Colonic mucosa (tissue), 4 donors: ENCODE measurements at places on chromosomes 13 and 19.

GRCh38 chr13:113776231-113777125 is 17.5 kb downstream of the TMEM255B start:
- DNase-seq, result no peak

DNA sequence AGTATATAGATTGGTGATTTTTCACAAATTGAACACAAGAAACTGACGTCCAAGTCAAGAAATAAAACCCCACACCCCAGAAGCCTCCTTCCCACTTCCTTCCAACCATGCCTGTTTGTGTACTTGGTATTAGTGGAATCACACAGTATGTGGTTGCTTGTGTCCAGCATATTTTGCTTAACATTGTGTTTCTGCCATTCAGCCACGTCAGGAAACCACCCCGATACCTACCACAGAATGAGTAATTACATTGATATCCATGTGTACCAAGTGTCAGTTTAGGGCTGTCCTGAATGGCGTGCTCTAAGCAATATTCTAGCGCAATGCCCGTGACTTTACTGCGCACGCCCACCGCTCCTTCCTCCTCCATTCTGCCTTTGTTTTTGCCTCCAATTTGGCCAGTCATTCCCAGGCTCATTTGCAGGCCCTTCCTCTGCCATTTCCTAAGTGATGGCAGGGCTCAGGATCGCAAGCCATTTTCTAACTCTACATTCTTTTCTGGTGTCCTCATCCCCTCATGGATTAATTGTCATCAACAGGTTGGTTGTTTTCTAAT is 25.9 kb upstream of the MPHOSPH8 start:
- DNase-seq, result no peak

DNA sequence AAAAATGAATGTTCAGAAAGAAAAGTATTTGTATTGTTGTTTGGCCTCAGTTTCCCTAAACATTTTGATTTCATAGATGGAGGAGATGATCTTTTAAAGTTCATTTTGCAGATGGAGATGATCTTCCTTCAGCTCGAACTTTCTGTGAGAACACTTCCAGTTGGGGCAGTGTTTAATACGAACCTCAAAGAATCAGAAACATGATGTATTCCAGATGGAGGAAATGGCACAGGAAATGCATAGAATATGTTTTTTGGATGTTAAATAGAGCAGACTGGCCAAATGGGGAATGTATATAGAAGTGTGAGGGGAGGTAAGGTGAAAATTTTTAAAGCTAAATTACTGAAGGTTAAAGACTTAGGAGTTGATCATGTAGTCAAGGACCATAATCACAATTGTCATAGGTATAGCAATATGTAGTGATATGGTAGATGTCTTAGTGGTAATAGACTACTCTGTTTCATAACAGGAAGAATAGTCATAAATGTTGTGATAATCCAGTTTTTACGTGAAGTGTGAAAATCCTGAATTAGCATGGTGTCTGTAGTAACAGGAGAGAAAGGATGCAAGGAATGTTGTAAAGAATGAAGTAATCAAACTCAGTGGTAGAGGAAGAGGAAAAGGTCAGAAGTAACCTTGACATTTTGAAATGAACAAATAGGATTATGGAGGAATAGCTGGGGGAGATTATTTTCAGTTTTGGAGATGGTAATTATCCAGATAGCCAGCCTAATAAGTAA is 5.1 kb downstream of the RAP2A start:
- DNase-seq, result no peak

- DNase-seq, result no peak
Measured at GRCh38 chr19:48740164-48740972, at the start of gene RASIP1. TSS of gene RASIP1 (minus strand) at chr19:48740610. CDS start at chr19:48740282, 328 bp downstream.

DNA sequence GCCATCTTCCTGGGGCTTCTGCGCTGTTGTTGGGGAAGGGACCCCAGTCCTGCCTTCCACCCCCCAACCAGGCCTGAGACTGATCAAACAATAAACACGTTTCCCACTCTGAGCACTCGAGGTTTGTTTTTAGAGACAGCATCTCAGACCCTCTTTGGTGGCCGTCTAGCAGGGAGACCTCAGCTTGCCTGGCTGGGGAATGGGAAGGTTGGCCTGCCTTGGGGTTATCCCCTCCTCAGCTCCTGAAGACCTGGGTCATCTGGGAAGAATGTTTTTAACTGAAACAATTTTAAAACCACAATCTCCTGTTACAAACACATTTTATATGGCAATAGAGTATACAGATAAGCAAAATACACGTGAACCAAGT is 2.0 kb downstream of the ZNF581 start:
- no peak for DNase-seq

GRCh38 chr13:40175639-40176038 is 490.8 kb downstream of the FOXO1 start:
- DNase-seq, result no peak

DNA sequence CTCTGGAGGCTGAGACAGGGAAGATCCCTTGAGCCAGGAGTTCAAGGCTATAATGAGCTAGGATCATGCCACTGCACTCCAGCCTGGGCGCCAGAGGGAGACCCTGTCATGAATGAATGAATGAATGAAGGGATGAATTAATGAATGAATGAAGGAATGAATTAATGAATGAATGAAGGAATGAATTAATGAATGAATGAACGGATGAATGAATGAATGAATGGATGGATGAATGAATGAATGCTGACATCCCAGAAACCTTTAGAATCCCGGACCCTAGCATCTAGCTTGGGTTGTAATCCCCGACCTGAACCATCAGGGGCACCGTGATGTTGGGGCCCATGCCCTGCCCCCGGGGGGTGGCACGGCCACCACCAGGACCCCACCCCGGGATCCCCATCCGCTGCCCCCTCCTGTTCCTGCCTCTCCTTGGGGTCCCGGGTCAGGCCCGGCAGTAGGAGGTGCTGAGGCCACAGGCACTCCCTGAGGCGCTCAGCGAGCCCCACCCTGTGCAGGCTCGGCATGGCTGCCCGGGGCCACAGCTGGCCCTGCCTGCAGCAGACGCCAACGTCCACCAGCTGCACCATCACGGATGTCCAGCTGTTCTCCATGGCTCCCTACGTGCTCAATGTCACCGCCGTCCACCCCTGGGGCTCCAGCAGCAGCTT is 3.4 kb downstream of the EBI3 start:
- no peak for DNase-seq
